ENCODE measurements at places on chromosomes 6 and 20. TPM values are rescaled to one million over a fixed set of nuclear protein-coding genes. Genes with fewer than 3 reads are reported as not detected.

- DNase-seq = no peak
These were observed 548.9 kb downstream of the PRKN start for GRCh38 chr6:162178666-162179065.

DNA sequence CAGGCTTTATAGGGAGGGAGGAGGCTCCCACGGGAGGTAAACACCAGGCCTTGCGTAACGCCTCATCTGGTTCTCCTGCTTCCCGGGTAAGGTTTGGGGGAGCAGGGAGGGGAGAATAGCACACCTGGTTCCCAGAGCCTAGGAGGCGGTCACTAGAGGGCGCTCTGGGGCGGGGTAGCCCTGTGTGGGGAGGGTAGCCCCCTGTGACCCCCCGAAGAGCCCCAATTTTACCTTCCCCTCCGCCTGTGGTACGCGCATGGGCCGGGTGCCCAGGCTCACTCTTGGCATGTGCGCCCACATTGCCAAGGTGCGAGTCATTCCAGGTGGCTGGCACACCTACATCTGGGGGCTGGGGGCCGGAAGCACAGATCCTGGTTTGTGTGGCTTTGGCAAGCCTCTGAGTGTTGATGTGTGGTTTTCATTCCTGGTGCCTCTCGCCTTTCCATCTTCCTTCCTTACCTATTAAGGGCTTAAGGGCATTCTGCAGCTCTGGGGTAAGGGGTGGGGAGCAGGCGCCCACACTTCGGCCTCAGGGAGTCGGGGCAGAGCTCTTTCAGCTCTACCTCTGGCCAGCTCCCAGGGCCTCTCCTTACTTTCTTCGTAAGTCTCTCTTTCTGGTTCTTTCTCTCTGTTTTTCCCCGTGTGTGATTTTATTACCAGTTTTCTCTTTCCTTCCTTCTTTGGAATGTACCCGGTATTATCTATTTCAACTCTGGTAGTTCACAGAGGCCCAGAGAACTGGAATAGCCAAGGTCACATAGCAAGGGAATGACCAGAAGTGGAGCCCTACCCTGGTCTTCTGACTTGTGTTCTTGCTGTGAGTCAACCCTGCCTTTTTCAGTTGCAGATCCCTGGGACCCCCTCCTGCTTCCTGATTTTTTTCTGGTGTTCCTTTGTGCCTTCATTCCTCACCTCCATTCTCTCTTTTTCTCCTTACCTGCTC is 492 bp upstream of the RNF39 start:
- peak; percentile 81 for DNase-seq

DNA sequence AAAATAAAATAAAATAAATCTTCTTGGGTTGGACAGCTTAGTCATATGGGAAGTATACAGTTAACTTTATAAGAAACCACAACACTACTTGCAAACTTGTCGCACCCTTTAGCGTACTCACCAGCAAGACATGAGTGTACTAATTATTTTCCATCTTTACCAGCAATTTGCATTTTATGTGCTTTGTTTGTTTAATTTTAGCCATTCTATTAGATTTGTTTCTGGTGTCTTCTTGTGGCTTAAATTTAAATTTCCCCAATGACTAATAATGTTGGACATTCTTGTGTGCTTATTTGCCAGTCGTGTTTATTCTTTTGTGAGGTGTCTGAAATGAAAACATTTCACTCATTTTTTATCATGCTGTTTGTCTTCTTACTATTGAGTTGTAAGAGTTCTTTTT is 1172.2 kb upstream of the CITED2 start:
- no peak for DNase-seq

MCM3 gene
- total RNA-seq = 26.3 TPM
